Thoracic aorta (tissue), 2 donors: ENCODE measurements at places on chromosomes 1 and 21. TPM values are rescaled to one million over a fixed set of nuclear protein-coding genes. Genes with fewer than 3 reads are reported as not detected.

ITLN2 gene
- total RNA-seq = not detected

CELA2B gene
- total RNA-seq = not detected

NOC2L gene
- total RNA-seq = 33.8 TPM

CR1L gene
- not detected for total RNA-seq

RHOC gene
- total RNA-seq = 297 TPM

KRTAP7-1 gene
- not detected for total RNA-seq

CFHR4 gene
- not detected for total RNA-seq

RIIAD1 gene
- total RNA-seq = not detected

- peak overlapping the region; percentile 26 for H3K4me3 ChIP-seq
- peak overlapping the region; percentile 95 for H3K27ac ChIP-seq
- DNase-seq = no peak
These were observed 63.6 kb downstream of the GADD45A start for GRCh38 chr1:67748630-67749029.

GRCh38 chr21:36507397-36508018 lies 27.6 kb upstream of the CLDN14 start:
- no peak overlapping the region for H3K27ac ChIP-seq
- no peaks in the 10 kb centered on the region for H3K36me3 ChIP-seq
- no peak overlapping the region for H3K4me3 ChIP-seq
- no peaks in the 10 kb centered on the region for H3K4me1 ChIP-seq
- no peak for DNase-seq

DNA sequence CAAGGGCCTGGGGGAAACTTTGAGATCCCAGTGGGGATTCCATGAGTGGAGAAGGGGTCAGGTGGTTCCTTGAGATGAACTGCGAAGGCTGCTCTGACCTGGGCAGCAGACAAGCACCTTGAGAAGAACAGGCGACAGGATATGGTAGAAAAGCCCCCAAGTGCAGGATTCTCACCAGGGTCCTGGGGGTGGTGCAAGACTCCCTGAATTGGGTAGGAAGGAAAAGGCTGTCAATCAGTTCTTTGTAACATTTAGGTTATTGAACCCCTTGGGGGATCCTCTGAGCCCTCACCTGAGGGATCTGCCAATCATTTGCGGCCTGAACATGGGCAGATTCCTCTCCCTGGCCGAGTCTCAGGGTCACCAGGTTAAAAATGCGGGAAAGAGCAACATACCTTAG lies 2.4 kb upstream of the PRAMEF12 start:
- no peak overlapping the region for H3K4me3 ChIP-seq
- DNase-seq = no peak
- no peaks in the 10 kb centered on the region for H3K27me3 ChIP-seq
- no peak overlapping the region for H3K27ac ChIP-seq

- H3K4me1 ChIP-seq = no peaks in the 10 kb centered on the region
- no peak for DNase-seq
- no peak overlapping the region for H3K4me3 ChIP-seq
- H3K27ac ChIP-seq = no peak overlapping the region
- H3K36me3 ChIP-seq = no peaks in the 10 kb centered on the region
These were observed 1082.4 kb upstream of the B3GALT2 start for GRCh38 chr1:194268839-194269238.

DNA sequence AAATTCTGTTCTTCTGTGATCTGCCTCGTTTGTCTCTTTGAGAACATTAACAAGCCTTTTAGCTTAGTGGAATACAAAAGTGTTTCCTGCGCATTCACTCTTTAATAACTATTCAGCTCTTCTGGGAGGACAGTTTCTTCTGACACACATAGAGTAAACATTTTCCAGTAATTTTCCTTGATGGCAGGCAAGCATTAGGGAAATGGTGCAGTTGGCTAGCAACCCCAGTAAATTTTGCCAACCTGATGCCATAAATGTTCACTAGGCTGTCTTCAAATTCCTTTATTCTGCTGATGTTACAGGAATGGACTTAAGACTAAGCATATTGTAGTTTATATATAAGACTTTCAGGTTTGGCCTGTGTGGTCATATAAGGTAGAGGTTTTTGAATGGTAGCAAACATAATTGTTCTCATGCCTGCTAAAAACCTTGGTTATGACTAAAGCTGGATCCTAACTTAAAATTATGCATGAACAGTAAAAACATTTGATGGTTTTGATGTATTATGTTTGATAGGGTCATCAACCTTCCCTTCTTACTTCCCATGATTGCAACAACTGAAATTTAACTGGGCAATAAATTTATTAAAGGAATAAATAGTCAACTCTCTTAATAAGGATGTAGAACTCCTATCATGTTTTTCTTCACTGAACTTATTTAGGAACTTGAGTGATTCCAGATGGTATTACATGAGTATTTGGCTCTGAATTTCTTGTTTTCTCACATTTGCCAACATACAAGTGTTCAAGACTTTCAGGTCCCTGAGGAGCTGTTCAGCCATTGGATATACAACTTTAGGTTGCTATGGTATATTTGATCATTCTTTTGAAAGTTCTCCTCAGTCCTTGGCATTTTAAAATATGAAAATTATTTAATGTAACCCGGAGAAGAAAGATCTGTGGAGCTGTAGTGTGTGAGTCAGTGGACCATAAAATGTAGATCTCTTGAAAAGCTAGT lies 223.4 kb downstream of the FMN2 start:
- DNase-seq = no peak
- H3K4me1 ChIP-seq = no peaks in the 10 kb centered on the region

- H3K36me3 ChIP-seq = no peaks in the 10 kb centered on the region
- DNase-seq = no peak
- no peak overlapping the region for H3K27ac ChIP-seq
These were observed 36.3 kb downstream of the TNNI3K start for GRCh38 chr1:74271503-74271902.

DNA sequence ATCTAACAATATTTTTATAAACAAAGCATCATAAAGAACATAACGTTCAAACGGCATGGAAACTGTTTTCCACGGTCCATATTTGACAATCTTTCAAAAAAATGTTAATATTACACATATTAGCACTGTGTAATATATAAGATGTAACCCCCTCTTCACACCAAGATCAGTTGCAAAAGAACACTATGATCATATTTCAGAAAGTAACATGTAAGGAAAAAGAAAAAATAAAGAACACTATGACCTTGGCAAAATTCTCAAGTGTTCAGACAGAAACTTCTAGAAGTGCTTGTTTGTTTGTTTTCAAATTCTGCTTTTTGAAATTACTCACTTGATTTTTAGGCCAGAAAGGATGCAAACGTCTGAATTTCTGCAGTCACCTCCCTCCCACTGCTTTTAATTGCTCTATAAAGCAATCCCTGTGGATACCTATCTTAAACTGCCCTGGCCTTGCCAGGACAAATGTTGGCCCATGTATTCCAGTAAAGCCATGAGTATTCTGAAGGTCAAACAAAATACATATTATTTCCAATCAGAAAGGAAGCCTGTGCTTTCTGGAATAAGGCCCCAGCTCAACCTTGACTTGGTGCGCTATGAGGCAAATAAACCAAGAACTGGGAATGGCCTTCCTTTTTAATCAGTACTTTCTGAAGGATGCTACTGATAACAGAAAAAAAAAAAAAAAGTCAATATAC lies 68.6 kb downstream of the TGFBR3 start:
- H3K4me1 ChIP-seq = peaks cover 42% of the 10 kb centered on the region
- no peaks in the 10 kb centered on the region for H3K36me3 ChIP-seq
- H3K4me3 ChIP-seq = no peak overlapping the region
- no peak overlapping the region for H3K27ac ChIP-seq

GRCh38 chr1:201054091-201054543 lies 30.6 kb upstream of the KIF21B start:
- H3K27ac ChIP-seq = no peak overlapping the region
- H3K36me3 ChIP-seq = no peaks in the 10 kb centered on the region
- DNase-seq = no peak
- H3K27me3 ChIP-seq = no peaks in the 10 kb centered on the region
- peaks cover 30% of the 10 kb centered on the region for H3K4me1 ChIP-seq

GRCh38 chr1:199522338-199522737 lies 505.2 kb upstream of the NR5A2 start:
- H3K27me3 ChIP-seq = no peaks in the 10 kb centered on the region
- DNase-seq = no peak
- H3K4me1 ChIP-seq = no peaks in the 10 kb centered on the region
- H3K27ac ChIP-seq = no peak overlapping the region
- H3K36me3 ChIP-seq = no peaks in the 10 kb centered on the region

DNA sequence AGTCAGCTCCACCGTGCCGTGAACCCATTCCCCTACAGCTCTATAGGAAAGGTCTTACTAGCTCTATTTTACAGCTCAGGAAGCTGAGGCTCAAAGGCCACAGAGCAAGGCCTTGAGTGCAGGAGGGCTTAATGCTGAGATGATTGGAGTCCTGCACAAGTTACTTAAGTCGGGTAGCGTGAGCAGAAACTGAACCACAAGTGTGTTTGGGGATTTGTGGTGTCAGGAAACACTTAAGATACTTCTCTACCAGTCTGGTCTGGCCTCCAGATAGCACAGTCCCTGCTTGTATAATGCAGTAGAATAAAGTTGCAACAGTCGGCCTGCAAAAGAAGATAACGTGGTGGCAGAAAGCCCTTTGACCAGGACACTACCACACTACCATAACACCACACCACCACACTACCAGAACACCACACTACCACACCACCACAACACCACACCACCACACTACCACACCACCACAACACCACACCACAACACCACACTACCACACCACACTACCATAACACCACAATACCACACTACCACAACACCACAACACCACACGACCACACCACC lies 118.1 kb downstream of the SPSB1 start:
- no peak overlapping the region for H3K27ac ChIP-seq
- no peaks in the 10 kb centered on the region for H3K27me3 ChIP-seq
- peaks cover 37% of the 10 kb centered on the region for H3K4me1 ChIP-seq
- DNase-seq = no peak

GRCh38 chr1:244273845-244274619 lies 177.7 kb downstream of the ADSS2 start:
- peak overlapping the region; percentile 43 for H3K4me3 ChIP-seq
- peaks cover 7% of the 10 kb centered on the region for H3K4me1 ChIP-seq
- no peak overlapping the region for H3K27ac ChIP-seq
- H3K36me3 ChIP-seq = no peaks in the 10 kb centered on the region
- DNase-seq = peak; percentile 23
